Epithelial cell of prostate (primary cell): ENCODE measurements at places on chromosomes 7 and 10.

GRCh38 chr7:96285579-96285978 is 36.3 kb downstream of the SLC25A13 start:
- no peak for DNase-seq

- DNase-seq = no peak
These were observed 121.5 kb upstream of the ZMIZ1 start for GRCh38 chr10:78947226-78947625.

GRCh38 chr7:38502289-38502688 is 128.9 kb downstream of the AMPH start:
- no peak for DNase-seq

- no peak for DNase-seq
These were observed 211.0 kb downstream of the LRRN3 start for GRCh38 chr7:111301891-111302290.

DNA sequence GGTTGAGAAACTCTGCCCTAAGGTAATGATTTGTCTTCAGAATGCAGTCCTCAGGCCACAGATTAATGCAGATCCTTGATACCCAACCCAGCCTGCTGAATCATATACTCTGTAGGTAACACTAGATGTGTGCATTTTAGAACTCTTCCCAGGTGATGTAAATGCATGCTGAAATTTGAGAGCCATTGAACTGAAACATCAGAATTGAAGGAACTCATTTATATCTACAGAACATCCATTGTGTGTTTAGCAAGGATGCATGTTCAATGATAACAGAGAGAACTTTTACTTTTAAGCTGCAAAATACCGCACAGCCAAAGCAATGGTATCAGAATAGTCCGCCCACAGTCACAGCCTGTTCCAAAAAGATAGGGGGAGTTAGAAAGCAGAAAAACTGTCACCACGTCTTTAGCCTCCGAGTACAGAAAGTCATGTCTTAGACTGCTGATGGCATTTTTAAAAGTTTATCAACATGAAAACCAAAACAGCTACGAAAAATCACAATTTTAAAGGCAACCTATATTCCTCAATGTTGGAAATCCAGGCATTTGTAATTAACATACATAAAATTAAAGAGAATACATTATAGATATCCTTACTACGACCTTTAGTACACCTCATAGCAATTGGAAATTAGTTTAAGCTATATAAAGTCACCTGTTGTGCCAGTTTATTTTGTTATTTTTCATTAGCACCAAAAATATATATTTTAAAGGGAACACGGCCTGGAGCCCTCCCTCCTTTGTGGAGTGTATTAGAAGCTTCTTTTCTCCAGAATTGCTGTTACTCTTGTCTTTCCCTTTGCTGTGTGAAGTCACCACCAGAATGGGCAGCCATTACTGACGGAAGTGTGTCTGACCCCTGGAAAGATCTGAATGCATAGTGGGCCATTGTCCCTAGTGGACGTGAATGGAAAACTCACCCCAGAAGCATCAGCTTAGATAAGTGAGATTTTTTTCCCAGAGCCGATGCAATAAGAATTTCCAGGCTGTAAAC is 65.8 kb upstream of the PRKAR2B start:
- DNase-seq = no peak

DNA sequence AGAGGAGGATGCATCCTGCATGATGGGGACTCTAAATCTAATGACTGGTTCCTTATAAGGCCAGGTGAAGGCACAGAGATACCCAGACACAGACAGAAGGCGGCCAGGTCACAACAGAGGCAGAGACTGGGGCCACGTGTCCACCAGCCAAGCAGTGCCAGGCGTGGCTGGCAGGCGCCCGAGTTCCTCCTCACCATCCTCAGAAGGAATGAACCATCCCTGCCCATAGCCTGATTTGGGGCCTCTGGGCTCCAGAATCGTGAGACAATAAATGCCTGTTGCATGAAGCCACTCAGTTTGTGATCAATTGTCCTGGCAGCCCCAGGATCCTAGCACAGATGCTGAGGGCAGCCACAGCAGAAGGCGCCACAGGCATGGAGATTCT is 69.0 kb upstream of the TNRC18 start:
- DNase-seq = no peak

DNA sequence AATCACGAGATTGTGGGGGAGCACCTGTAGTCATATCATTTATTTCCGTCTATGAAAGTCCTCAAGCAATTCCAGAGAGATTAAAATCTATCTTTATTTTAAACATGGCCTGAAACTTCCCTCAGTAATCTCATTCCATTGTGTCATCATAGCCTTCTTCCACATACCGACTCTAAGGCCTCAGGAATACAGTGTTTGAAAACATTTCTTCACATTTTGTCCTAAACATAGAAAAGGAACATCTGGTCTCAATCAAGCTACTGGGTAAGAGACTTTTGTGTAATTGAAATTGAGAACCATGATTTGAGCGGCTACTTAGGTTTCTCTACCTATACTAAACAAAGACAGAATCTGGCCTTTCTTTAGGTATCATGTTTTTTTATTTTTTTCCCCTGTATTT is 78.0 kb upstream of the ELMO1 start:
- DNase-seq = no peak

DNA sequence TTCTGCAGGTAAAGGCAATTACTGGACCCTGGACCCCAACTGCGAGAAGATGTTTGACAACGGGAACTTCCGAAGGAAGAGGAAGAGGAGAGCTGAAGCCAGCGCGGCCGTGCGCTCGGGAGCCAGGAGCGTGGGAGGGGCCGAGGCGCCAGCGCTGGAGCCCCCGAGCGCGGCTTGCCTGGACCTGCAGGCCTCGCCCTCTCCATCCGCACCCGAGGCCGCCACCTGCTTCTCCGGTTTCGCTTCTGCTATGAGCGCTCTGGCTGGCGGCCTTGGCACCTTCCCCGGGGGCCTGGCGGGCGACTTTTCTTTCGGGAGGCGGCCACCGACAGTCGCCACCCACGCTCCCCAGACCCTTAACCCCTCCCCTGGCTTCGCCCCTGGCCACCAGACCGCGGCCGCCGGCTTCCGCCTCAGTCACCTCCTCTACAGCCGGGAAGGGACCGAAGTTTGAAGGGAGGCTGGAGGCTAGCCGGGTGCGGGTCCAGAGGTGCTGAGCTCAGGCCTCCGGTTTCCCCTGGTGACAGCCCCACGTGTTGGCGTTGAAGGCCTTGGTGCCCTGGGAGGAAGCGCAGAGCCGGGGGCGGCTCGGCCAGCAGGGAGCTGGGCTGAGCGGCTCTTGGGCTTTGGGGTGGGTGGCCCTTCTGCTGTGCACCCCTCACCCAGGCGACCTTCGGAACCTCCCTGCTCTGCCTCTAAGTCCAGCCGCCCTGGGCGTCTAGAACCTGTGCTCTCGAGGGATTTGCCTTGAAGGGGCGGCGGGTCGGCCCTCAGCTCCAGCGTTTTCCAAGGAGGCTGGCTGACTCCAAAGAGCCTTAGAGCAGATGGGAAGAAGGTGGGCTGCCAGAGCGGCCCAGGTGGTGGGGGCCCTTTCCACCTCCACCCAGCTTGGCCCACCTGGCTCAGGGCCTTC is 1.8 kb downstream of the FOXI2 start:
- no peak for DNase-seq
